ENCODE measurements at places on chromosomes 16 and 17. TPM values are rescaled to one million over a fixed set of nuclear protein-coding genes. Genes with fewer than 3 reads are reported as not detected.
A peak's percentile ranks its signal among the peaks of the same experiment; 100 is the strongest.

GRCh38 chr17:67970783-67971182 is 25.5 kb downstream of the C17orf58 start:
- no peak for DNase-seq

- no peak for DNase-seq
These were observed 83.9 kb downstream of the SPECC1 start for GRCh38 chr17:20092973-20093626.

DNA sequence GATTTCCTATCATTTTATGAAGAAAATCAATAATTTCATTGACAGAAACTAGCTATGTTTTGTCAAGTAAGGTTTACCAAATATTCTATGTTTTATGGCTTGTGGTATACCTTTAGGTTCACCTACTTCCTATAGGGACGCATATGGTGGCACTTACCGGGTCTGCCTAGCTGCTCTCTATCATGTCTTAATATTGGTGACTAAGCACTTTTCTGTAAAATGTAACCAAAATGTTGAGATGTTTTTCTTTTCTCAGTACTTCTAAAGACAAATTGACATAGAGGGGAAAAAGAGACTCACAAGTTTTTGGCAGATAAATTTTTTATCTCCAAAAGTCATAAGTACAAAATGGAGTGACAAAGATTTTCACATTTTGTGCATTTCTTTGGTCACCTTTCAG is 22.6 kb upstream of the MYH4 start:
- no peak for DNase-seq

ST6GALNAC2 gene
- total RNA-seq: not detected

TAC4 gene
- not detected for total RNA-seq

DNA sequence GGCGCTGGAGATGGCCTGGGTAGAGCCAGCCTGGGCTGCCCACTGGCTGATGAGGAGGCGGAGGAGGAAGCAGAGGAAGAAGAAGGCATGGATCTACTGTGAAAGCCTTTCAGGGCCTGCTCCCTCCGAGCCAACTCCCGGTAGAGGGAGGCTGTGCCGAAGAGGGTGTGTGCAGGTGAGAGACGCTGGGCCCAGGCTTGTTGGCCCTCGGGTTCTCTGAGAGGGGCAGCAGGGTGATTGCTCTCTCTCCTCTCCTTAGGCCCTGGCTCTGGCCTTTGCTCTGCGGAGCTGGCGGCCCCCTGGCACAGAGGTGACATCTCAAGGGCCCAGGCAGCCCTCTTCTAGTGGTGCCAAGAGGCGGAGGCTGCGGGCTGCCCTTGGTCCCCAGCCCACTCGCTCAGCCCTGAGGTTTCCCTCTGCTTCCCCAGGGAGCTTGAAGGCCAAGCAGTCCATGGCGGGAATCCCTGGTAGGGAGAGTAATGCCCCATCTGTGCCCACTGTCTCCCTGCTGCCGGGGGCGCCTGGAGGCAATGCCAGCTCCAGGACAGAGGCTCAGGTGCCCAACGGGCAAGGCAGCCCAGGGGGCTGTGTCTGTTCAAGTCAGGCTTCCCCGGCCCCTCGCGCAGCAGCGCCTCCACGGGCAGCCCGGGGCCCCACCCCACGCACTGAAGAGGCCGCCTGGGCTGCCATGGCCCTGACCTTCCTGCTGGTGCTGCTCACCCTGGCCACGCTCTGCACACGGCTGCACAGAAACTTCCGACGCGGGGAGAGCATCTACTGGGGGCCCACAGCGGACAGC is 3.6 kb downstream of the TP53I13 start:
- no peak for DNase-seq

- DNase-seq: no peak
These were observed 266.2 kb downstream of the CEP112 start for GRCh38 chr17:65925606-65926307.

C16orf92 gene
- not detected for total RNA-seq

DLX4 gene
- total RNA-seq: not detected

MYO18A gene
- total RNA-seq: 36.6 TPM

- no peak for DNase-seq
These were observed 693.3 kb downstream of the CDH11 start for GRCh38 chr16:64428463-64429113.

TSPOAP1 gene
- total RNA-seq: 23.6 TPM

- peak; percentile 98 for DNase-seq
These were observed at the start of gene SGF29 for GRCh38 chr16:28553776-28554633. TSS of gene SGF29 (plus strand) at chr16:28553920. CDS start at chr16:28581070, 27,150 bp downstream.

CETP gene
- not detected for total RNA-seq

FNDC8 gene
- not detected for total RNA-seq

DNA sequence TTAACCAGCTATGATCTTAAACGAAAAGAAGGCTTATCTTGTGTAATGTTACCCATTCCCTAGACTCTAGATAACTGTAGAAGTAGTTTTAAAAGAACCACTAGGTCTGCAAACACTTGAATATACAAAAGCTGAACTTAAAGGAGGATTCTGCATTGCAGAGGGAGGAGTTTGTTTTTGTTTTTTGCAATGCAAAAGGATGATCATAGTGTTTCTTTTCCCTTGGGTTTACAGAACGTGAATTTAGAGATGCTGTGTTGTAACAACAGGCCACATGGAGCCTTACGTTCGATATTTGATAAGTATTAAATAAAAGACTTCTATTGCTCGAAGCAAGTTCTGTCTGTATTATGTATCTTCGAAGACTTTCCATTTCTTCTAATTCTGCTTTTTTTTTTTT is 77.6 kb downstream of the CHD9 start:
- no peak for DNase-seq

NPIPA1 gene
- total RNA-seq: 122 TPM

- DNase-seq: no peak
These were observed 15.9 kb downstream of the ANKRD40 start for GRCh38 chr17:50691550-50692447.

TMC8 gene
- 231 TPM for total RNA-seq

DNA sequence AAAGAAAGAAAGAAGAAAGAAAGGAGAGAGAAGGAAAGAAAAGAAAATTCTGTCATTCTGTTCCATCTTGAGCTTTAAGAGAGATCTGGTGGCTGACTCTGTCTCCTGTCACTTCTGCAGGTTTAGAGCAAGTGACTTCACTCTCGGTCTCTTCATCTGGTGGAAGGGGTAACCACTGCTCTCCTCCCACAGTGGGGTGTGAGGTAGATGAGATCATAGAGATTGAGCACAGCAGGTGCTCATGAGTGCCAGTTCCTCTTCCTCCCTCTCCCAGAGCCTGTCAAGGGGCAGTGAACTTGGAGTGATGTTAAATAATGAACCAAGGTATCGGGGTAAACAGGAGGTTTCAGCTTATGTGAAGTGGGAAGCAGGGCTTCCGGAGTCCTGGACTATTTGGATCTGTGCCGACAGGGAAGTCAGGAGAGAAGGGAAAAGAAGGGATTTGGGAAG is 47.7 kb downstream of the BEAN1 start:
- DNase-seq: peak; percentile 90

LRRC46 gene
- 0.44 TPM for total RNA-seq

- DNase-seq: no peak
These were observed 4.1 kb upstream of the MED24 start for GRCh38 chr17:40058186-40058784.

- no peak for DNase-seq
These were observed 3.3 kb upstream of the HIGD1B start for GRCh38 chr17:44844390-44844830.

DNA sequence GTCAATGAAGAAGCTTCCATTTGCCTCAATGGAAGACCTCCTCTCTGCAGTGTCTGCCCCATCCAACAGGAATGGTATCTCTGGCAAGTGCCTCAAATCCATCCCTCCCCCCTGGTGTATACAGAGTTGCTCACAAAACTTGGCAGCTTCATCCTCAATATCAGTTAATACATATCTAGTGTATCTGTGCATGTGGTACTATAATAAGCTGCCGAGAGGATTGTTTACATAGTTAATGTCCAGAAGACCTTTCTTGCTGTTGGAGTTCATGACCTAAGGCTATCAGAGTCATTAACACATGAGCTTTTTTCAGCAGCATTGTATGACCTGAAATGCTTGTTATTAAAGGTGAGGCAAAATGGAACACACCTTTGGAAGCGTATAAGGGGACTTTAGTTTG is 14.0 kb upstream of the RASL10B start:
- no peak for DNase-seq

GRCh38 chr16:86072328-86073102 is 173.6 kb downstream of the IRF8 start:
- peak; percentile 78 for DNase-seq

DNA sequence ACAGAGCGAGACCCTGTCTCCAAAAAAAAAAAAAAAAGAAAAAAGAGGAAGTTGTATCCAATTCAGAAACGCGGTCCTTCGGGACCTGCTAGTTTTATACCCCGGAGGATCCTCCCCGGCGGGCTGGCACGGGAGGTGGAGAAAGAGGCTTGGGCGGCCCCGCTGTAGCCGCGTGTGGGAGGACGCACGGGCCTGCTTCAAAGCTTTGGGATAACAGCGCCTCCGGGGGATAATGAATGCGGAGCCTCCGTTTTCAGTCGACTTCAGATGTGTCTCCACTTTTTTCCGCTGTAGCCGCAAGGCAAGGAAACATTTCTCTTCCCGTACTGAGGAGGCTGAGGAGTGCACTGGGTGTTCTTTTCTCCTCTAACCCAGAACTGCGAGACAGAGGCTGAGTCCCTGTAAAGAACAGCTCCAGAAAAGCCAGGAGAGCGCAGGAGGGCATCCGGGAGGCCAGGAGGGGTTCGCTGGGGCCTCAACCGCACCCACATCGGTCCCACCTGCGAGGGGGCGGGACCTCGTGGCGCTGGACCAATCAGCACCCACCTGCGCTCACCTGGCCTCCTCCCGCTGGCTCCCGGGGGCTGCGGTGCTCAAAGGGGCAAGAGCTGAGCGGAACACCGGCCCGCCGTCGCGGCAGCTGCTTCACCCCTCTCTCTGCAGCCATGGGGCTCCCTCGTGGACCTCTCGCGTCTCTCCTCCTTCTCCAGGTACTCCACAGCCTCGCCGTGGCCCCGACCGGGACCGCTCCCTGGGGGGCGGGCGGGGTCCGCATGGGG is at the start of gene CDH3:
Gene CDH3 (plus strand): TSS at position 596 of the 779 bp plus-strand sequence. CDS start 70 bp downstream, at position 666.
- DNase-seq: peak; percentile 58

DNA sequence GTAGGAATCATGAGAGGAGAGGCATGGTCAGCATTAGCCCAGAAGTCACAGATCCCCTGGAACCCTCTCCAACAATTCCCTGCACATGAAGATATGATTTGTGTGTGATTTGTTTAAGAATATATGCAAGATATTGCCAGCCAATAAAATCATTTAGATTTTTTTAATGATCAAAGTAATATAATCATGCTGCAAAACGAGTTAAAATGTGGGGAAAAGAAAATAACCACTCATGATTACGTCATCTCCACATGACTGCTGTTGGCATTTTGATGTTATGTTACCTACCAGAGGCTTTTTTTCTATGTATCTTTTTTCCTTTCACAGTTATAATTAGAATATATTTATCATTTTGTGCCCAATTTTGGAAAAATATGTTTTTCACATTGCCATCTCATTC is 22.4 kb downstream of the SLC35G3 start:
- no peak for DNase-seq

PIRT gene
- not detected for total RNA-seq

CFAP119 gene
- total RNA-seq: 4.0 TPM
